Mononuclear cell (primary cell): ENCODE measurements at places on chromosomes 16 and 17. TPM values are rescaled to one million over a fixed set of nuclear protein-coding genes. Genes with fewer than 3 reads are reported as not detected.

The CCDC200 gene
- 0.31 TPM for total RNA-seq

The PALB2 gene
- 10.2 TPM for total RNA-seq

The SLC38A8 gene
- total RNA-seq, result not detected

The EPN3 gene
- total RNA-seq, result not detected

The KRTAP2-2 gene
- total RNA-seq, result not detected

The MLST8 gene
- total RNA-seq, result 11.0 TPM

The KRT222 gene
- not detected for total RNA-seq

The ABCC12 gene
- not detected for total RNA-seq

The AIPL1 gene
- total RNA-seq, result under 0.01 TPM

The KIF22 gene
- total RNA-seq, result 78.5 TPM

The PRSS27 gene
- total RNA-seq, result 0.10 TPM

The AXIN2 gene
- 28.5 TPM for total RNA-seq

The SREBF1 gene
- total RNA-seq, result 61.9 TPM

The IKZF3 gene
- 47.5 TPM for total RNA-seq

The SLC9A5 gene
- 0.63 TPM for total RNA-seq

The HS3ST3A1 gene
- 1.7 TPM for total RNA-seq
